ENCODE measurements at places on chromosomes 3 and 15. TPM values are rescaled to one million over a fixed set of nuclear protein-coding genes. Genes with fewer than 3 reads are reported as not detected.

Gene CCR5
- total RNA-seq = not detected

Gene TLR9
- 0.04 TPM for total RNA-seq

Gene FSD2
- not detected for total RNA-seq

Gene C3orf49
- not detected for total RNA-seq

DNA sequence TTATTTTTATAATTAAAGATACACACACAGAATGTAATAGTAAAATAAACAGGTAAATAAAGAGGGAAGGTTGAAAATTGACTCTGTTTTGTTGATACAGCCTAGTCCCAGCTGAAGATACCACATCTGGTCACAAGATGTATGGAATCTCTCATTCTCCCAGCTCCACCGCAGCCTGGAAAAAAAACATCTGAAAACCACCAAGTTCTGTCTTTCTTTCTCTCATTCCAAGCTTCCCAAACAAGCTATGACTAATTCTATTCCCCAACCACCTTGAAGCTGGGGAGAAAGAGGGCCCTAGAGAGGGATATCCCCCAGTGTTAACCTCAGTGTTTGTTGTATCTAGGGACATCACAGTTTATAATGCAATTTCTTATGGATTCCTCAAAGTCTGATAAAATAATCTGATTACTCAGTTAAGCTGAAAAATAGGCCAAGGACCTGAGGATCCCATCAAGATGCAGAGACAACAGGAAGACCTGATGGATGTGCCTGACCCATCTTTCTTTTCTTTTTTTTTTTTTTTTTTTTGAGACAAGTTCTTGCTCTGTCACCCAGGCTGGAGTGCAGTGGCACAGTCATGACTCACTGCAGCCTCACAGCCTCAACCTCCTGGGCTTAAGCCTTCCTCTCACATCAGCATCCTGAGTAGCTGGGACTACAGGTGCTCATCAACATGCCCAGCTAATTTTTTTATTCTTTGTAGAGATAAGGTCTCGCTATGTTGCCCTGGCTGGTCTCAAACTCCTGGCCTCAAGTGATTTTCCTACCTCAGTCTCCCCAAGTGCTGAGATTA lies 38.1 kb downstream of the SRGAP3 start:
- DNase-seq = no peak

DNA sequence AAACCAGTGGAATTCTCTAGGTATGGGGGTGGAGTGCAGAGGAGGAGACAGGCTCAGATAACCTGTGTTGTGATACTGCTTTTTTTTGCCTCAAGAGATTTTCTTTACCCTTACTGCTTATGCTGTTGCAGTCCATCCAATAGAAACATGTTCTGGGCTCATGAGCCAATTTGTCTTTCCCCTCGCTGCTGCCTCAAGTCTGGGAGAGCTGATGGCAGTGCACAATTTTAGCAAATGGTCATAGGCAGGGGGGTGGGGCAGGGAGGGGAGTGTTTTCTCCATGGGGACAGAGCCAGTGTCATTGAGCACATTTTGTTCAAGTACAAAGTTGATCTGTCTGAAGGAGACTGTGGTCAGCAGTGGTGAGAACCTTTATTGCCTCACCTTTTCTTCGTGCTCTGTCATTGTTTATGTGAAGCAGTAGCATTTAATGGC lies 134.9 kb downstream of the MBNL1 start:
- DNase-seq = no peak

- no peak for DNase-seq
Measured at GRCh38 chr3:7436542-7436941, 575.6 kb downstream of the GRM7 start.

- no peak for DNase-seq
Measured at GRCh38 chr3:156664831-156665178, 9.6 kb upstream of the TIPARP start.

Data from pulmonary artery endothelial cell (primary cell).